GM13976 (cell line): ENCODE measurements at places on chromosomes 3 and 15.

- DNase-seq, result no peak
Observed at GRCh38 chr3:192819001-192819569, 91.7 kb upstream of the FGF12 start.

DNA sequence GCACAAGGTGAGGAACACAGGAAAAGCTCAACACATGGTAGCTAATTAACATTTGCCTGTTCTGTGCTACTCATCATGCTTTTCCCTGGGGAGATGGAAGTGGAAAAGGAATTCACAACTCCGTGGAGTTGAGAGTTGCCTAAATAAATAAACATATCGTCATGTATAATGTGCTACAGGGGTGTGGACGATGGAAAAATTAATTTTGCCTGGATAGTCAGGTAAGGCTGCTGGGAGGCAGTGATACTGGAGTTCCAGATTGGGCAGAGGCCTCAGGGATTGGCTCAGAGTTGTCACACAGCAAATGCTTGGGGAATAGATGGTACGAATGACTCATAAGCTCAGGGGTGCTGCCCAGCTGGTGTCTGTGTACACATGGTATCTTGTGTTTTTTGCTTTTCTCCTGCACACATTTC lies 3.1 kb upstream of the ABHD6 start:
- DNase-seq, result no peak

DNA sequence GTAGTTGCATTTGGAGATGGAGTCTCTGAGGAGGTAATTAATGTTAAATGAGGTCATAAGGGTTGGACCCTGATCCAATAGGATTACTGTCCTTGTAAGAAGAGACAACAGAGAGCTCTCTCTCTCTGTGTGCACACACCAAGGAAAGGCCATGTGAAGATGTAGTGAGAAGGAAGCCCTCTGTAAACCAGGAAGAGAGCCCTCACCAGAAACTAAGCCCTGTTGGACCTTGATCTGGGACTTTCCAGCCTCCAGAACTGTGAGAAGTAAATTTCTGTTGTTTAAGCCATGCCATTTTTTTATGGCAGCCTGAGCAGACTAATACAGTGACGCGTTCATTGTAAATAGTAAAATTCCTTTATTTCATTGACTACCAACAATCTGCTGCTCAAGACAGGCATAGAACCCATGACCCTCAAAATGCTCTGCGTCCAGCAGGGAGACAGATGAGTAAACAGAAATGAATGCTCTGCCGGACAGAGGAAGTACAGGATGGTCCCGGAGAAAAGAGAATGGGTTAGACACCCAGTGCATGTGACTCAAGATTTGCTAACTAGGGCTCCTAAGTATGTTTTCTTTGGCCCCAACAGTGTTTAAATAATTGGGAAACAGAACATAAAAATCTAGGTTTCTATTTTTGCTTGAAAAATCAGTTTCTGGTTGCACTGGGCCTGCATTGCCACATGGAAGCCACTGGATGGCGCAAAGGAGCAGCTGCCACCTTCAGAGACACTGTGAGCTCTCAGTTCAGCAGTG lies 37.9 kb upstream of the TNFAIP8L3 start:
- DNase-seq, result peak; percentile 32

DNA sequence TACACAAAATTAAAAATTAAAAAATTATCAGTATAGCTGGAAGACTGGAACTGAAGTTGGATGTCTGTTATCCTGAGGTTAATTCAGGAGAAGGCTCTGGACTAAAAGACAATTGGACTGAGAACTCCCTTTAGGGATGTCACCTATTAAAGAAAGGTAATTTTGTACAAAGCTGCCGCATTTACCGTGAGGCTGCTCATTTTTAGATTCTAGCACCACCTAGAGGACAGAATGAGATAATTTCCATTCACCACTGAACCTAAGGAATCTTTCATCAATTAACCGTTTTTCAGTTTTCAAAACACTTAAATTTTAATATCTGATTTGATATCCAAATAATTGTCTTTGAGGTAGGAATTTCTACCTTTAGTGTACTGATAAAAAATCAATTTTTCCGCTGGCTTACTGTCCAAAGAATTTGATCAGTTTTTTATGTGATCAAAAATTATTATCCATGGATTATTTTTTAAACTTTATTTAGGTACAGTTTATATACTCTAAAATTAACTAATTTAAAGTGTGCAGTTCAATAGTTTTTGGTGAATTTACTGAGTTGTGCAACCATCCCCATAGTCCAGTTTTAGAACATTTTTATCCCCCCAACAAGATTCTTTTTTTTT lies 106.7 kb upstream of the TNIK start:
- peak; percentile 48 for DNase-seq

GRCh38 chr3:136678981-136679380 lies 73.2 kb downstream of the STAG1 start:
- no peak for DNase-seq
